ENCODE measurements at places on chromosomes 4 and X.
A peak's percentile ranks its signal among the peaks of the same experiment; 100 is the strongest.

DNA sequence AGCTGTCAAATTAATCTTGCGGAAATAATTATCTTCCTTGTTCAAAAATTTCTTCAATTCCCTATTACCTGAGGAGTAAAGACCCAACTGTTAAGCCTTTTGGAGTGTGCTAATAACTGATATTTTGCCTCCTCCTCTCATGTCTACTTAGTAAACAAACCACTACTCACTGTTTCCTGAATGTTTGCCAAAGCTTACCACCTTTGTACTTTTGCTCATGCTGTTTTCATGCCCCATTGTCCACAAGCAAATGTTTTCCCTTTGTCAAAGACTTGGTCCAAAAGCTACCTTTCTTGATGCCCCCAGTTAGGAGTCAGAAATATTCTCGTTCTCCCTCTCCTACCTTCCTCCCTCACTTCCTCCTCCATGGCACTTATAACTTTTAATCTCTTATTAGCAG lies 226.1 kb downstream of the ENOX2 start:
- no peak overlapping the region for H3K27ac ChIP-seq
- no peaks in the 10 kb centered on the region for H3K36me3 ChIP-seq
- no peaks in the 10 kb centered on the region for H3K4me1 ChIP-seq
- no peak overlapping the region for H3K4me3 ChIP-seq
- no peak for DNase-seq
- no peaks in the 10 kb centered on the region for H3K27me3 ChIP-seq

DNA sequence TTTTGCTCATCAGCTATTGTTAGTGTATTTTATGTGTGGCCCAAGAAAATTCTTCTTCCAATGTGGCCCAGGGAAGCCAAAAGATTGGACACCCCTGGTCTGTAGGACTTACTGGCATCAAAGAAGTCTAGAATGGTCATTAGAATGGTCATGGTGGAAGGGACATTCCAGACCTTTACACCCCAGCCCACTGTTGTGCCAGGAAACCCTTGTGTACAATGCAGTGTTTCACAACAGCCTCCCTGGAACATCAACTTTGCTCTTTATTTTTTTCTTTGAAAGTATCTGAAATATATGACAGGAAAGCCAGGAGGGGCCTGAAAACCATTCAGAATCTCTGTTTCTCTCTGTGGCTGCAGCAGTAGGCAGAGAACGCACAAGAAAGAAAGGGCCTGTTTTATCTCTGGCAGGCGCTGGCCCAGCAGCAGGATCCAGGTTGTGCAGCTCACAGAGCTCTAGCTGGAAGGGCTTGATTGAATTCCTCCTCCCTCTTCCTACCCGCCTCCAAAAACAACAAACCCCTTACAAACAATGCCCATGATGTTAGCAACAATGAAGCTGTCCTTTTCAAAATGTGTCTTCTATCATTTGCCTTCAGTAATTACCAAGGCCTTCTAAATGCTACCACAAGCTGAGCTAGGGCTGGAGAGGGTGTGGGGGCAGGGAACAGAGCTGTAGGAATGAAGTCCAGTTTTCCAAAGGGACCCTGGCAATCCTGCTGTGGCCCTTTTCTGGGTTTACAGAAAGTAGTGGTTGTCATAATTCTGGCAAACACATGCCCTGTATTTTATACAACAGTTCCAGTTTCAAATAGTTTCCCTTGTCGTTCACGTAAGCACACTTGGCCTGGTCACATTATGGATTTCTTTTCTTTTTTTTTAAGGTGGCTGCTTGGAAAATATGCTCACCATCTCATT lies 32.3 kb upstream of the TFDP3 start:
- H3K4me1 ChIP-seq: peaks cover 1% of the 10 kb centered on the region
- no peak overlapping the region for H3K4me3 ChIP-seq
- H3K27me3 ChIP-seq: no peaks in the 10 kb centered on the region
- H3K36me3 ChIP-seq: no peaks in the 10 kb centered on the region
- H3K27ac ChIP-seq: no peak overlapping the region
- DNase-seq: no peak

GRCh38 chr4:183443655-183444213 lies 702 bp upstream of the CDKN2AIP start:
- H3K27ac ChIP-seq: no peak overlapping the region
- H3K4me1 ChIP-seq: no peaks in the 10 kb centered on the region
- H3K27me3 ChIP-seq: no peaks in the 10 kb centered on the region
- H3K4me3 ChIP-seq: peak overlapping the region; percentile 85

DNA sequence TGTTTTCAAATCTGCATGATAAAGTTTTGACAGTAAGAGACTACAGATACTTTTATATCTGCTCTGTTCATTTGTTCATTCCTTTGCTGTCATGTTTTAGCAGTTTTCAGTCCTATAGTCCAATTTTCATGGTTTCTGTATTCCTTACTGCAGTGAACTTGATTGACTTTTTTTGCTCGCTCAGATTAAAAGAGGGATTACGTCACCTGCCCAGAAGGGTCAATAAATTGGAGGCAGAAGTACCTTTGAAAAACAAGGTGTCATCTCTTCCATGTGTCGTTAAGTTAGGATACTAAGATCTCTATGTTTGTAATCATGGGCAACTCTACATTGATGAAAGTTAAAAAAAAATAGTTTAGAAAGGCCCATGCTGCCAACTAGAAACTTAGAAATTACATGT lies 250.1 kb upstream of the SMIM31 start:
- no peaks in the 10 kb centered on the region for H3K27me3 ChIP-seq
- DNase-seq: no peak
- no peak overlapping the region for H3K27ac ChIP-seq
- H3K4me3 ChIP-seq: no peak overlapping the region

DNA sequence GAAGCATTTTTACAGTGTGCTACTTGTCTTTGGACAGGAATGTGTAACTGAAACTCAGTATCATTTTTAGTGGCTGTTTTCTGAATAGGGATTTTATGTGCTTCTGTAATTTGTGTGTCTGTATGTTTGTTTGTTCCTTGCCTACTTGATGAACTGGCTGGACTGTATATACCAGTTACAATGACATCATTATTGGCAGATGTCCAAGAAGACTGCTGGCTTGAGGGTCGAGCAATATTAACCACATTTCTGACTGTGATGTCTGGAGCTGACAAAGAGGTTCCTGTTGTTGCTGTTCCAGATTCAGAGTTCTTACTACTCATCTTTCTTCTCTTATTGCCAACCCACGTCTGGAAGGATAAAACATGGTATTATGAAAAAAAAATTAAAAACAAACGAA lies 33.0 kb downstream of the HDX start:
- H3K4me1 ChIP-seq: no peaks in the 10 kb centered on the region
- no peaks in the 10 kb centered on the region for H3K27me3 ChIP-seq
- no peak overlapping the region for H3K4me3 ChIP-seq
- H3K27ac ChIP-seq: no peak overlapping the region

- no peak overlapping the region for H3K27ac ChIP-seq
- no peaks in the 10 kb centered on the region for H3K36me3 ChIP-seq
- no peak overlapping the region for H3K4me3 ChIP-seq
- H3K4me1 ChIP-seq: no peaks in the 10 kb centered on the region
- no peaks in the 10 kb centered on the region for H3K27me3 ChIP-seq
Observed at GRCh38 chr4:138393886-138394610, 151.9 kb upstream of the SLC7A11 start.

GRCh38 chr4:55980725-55981124 lies 32.0 kb downstream of the CEP135 start:
- no peak overlapping the region for H3K27ac ChIP-seq
- H3K4me3 ChIP-seq: no peak overlapping the region
- no peaks in the 10 kb centered on the region for H3K27me3 ChIP-seq
- H3K36me3 ChIP-seq: no peaks in the 10 kb centered on the region
- no peak for DNase-seq
- no peaks in the 10 kb centered on the region for H3K4me1 ChIP-seq

DNA sequence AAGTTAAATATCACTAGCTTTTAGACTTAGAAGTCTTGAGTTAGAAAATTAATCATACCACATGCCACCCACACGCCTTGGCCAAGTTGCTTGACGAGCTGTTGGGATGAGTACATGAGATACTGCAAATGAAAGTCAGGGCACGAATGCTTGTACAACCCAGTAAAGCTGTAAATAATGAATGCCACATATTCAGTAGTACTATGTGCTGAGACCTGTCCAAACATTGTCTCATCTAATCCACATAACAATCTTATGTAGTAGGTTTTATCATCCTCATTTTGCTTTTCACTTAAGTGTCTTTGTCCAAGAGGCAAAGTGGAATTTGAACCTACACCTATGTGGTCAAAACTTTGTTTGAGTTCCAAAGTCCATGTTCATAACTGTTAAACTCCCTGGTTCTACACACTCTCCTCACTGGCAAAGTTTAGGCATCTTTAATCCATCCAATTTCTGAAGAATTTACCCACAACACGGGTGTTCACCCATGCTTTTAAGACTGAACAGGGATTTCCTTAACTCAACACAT lies 74.1 kb downstream of the LDB2 start:
- no peak overlapping the region for H3K4me3 ChIP-seq
- no peak for DNase-seq
- H3K27me3 ChIP-seq: no peaks in the 10 kb centered on the region

- no peaks in the 10 kb centered on the region for H3K36me3 ChIP-seq
- H3K4me1 ChIP-seq: peaks cover 1% of the 10 kb centered on the region
- DNase-seq: no peak
- H3K4me3 ChIP-seq: peak overlapping the region; percentile 91
Observed at GRCh38 chr4:169756971-169757574, 671 bp downstream of the HPF1 start.

GRCh38 chrX:19557822-19558221 lies 42.5 kb upstream of the MAP3K15 start:
- no peaks in the 10 kb centered on the region for H3K36me3 ChIP-seq
- H3K4me1 ChIP-seq: no peaks in the 10 kb centered on the region
- no peak for DNase-seq
- no peaks in the 10 kb centered on the region for H3K27me3 ChIP-seq

DNA sequence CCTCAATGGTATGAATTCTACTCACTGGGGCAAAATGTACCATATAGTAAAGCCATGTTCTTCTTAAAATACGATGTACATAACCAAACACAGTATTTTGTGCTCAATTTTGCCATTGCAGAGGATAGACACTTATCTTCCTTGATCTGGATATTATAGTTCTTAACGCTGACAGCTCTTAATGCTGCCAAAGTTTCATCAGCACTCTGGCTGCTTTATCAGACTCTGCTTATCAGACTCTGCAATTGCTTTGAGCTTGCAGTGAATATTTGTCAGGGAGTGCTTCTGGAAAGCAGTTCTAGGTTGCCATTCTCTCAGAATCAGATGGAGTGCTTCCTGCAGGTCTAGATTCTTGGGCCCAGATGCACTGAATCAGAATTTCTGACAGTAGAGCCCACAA lies 863.1 kb downstream of the CCSER1 start:
- no peaks in the 10 kb centered on the region for H3K4me1 ChIP-seq
- H3K27me3 ChIP-seq: no peaks in the 10 kb centered on the region
- DNase-seq: no peak
- H3K4me3 ChIP-seq: no peak overlapping the region

DNA sequence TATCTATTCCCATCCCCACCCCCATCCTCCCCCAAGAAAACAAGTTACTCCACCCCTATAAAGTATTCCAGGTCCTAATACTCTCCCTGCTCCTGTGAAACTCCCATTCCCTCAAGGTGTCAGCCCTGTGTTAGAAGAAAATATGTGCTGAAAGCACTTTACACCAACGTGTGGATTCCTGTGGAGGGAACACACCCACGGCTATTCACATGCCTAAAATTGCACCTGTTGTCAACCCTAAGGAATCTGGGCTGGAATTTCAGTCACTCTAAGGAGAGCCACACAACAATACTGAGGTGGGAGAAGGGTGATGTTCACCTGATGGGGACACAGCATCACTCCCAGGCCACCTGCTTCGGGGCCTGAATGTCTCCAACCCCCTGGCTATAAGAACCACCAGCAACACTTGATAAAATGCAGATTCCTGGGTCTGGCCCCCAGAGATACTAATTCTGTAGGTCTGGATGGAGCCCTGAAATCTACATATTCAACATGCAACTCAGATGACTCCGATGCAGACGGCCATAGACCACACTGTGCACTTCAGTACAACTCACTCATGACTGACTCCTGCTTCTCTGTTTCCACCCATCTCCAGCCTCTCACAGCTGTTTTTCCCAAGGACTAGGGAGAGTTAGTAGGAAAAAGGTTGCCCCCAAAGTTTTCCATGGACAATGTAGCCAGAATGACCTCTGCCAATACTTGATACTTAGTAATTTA lies 15.8 kb downstream of the SCD5 start:
- peaks cover 1% of the 10 kb centered on the region for H3K4me1 ChIP-seq
- H3K27ac ChIP-seq: no peak overlapping the region
- no peak for DNase-seq
- peaks cover 42% of the 10 kb centered on the region for H3K27me3 ChIP-seq

GRCh38 chr4:73653695-73654106 lies 33.5 kb upstream of the RASSF6 start:
- no peak overlapping the region for H3K27ac ChIP-seq
- H3K36me3 ChIP-seq: no peaks in the 10 kb centered on the region
- no peak overlapping the region for H3K4me3 ChIP-seq

DNA sequence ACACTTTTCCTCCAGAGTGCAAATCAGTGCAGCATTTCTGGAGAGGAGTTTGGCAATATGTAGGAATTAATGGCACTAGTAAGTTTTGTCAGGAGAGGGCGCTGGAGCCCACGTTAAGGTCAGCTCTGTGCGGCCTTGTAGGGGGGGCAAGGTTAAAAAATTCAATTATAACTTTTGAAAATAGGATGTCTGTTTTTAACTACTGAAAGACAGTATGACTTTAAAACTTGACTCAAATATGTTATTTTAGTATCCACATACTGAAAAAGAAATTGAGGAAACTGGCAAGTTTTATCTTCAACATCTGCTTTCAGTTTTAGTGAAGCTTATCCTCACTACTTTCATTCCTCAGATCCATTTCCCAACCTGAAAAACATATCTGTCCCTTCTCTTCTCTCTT lies 30.9 kb upstream of the HSD17B13 start:
- H3K27me3 ChIP-seq: no peaks in the 10 kb centered on the region
- no peaks in the 10 kb centered on the region for H3K4me1 ChIP-seq
- H3K4me3 ChIP-seq: no peak overlapping the region
- peak; percentile 20 for DNase-seq
